Suppressor macrophage (primary cell): ENCODE measurements at places on chromosomes 11 and 22.
A peak's percentile ranks its signal among the peaks of the same experiment; 100 is the strongest.

DNA sequence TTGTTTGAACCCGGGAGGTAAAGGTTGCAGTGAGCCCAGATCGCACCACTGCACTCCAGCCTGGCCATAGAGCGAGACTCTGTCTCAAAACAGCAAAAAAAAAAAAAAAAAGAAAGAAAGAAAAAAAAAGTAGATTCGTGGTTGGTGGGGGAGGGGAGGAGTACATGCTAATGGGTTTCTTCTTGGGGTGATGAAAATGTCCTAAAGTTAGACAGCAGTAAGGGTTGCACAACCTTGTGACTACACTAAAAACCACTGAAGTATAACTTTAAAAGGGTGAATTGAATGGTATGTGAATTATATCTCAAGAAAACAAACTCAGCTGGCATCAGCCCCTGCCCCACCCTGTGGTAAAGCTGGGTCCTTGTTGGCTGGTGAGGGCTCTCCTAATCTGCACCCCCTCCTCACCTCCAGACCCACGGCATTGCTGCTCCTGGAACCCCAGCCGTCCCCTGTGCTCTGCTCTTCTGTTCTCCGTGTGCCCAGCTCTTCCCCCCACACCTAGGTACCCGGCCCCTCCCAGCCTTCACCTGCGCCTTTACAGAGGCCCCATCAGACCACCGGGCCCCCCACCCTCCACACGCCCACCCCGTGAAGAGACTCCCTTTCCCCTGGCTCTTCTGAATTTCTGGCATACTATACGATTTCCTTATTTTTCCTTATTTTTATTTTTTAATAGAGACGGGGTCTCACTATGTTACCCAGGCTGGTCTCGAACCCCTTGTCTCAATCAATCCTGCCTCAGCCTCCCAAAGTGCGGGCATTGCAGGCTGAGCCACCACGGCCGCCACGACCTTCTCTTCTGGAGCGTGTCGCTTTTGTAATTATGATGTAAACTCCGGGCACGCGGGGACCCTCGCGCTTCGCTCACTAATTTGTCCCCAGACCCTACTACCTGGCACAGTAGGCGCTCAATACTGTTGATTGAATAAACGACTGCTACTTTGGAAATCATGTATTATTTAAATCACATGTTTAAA lies 924 bp upstream of the FADD start:
- DNase-seq = no peak

DNA sequence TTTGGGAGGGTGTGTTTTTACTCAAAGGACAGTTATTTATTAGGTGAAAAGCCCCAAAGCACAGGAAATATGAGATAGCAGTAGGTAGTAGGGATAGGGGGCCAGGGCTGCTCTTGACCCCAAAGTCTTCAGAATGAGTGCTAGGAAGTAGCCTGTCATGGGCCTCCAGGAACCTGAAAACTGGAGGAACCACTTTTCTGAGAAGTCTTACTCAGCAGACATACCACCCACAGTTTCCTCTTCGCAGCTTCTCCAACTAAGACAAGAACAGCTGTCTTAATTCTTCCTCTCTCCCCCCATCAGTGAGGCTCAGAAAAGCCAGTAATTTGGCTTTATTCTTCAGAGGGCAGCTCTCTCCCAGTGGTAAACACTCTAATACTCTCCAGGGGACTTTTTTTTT lies 84.0 kb upstream of the CTSC start:
- peak; percentile 91 for DNase-seq

DNA sequence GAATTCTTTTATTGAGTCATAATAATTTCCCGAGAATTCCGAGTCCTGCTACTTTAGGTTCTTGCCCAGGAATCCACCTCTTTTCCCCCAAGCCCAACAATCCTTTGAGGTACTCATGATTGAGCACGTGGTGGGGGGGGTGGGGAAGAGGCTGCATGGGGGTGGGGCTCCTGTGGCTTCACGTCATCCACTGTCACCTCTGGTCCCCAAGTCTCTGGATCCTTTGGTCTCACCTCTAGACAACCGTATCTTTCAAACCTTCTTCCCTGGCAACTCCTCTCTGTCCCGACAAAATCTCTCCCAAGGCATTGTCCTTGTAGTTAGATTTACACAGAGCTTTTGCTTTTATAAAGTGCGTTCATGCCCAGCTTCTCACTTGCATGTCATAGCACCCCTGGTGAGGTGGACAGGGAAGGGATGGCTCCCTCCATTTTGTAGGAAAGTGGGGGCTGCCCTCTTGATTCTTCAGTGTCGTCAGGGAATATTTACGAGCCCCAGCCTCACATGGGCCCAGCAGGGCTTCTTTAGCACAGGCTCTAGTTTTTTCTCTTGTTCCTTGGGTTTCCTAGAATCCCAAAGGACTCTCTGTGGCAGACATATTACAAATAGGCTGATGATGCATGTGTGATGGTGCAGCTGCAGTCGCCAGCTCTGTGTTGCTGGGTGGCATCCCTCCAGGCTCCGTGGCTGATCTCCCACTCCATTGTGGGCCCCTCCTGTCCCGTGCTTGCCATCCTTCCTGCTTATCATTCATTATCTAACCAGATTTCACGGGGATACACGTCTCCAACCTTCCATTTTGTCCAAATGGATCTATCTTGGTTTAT lies 8.4 kb downstream of the UCP3 start:
- no peak for DNase-seq

GRCh38 chr11:17743808-17744119 lies 9.2 kb downstream of the KCNC1 start:
- no peak for DNase-seq

DNA sequence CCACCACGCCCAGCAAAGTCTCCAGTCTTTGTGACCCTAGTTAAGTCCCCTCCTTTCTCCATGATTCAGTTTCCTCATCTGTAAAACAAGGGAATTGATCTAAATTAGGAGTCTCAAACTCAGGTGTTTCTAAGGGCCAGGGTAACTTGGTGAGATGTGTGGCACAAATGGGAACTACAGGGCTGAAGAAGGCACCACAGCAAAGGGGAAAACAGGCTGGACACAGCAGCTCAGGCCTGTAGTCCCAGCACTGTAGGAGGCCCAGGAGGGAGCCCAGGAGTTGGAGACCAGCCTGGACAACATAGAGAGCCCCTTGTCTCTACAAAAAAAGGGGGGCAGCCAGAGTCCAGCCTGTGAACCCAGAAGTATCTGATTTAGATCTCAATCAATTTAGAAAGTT lies 15.6 kb upstream of the PATZ1 start:
- DNase-seq = no peak

DNA sequence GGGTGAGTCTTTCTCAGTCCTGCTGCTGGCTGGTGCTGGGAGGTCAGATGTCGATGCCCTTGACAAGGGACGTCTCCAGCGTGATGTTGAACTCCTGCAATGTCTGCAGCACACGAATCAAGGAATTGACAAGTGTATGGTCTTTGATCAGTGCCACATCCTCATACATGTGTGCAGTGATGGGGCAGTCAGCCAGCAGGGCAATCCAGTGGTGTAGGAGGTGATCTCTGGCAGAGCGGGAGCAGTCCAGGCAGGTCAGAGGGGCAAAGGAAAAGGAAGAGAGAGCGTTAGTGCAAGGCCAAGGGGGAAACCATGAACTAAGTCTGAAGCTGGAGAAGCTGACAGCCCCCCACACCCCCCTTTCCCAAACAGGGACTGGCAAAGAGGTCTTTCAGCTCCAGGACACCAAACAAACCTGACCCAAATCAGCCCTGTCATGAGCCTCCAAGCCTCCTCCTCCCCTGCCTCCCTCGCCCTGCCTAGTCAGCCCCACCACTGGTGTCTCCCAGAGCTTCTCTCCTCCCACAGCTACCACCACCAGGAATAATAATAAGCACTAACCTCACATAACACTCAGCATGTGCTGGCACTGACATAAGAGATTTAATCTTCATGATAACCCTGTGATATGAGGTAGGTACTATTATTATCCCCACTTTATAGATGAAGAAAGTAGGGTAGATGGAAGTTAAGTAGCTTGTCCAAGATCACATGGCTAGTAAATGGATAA lies 48.4 kb upstream of the SCUBE2 start:
- peak; percentile 43 for DNase-seq

GRCh38 chr11:12270817-12271216 lies 106.6 kb upstream of the PARVA start:
- no peak for DNase-seq

GRCh38 chr11:59097113-59097708 lies 9.8 kb upstream of the FAM111B start:
- peak; percentile 83 for DNase-seq

DNA sequence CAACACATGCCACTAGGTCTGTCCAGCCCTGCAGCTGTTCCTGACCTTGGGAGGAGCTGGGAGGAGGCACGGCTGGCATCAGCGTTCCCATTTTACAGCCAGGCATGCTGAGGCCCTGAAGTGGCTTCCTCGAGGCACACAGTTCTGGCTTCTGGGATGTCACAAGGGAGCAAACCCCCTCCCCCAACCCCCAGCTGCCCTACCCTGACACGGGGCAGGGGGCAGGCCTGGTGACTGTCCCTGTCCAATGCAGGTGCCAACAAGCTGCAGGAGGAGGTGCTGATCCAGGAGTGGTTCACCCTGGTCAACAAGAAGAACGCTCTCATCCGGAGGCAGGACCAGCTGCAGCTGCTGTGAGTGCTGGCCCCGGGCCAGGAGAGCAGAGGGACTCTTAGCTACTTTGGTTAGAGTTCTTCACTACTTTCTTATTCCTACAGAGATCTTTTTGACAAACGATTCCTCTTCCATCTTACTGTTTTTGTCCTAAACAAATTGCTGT lies 5.3 kb downstream of the KCNK7 start:
- DNase-seq = no peak

GRCh38 chr11:22633354-22633902 lies 7.8 kb upstream of the FANCF start:
- no peak for DNase-seq

GRCh38 chr11:86869966-86870570 lies 69.7 kb downstream of the PRSS23 start:
- peak; percentile 55 for DNase-seq

- DNase-seq = peak; percentile 70
Measured at GRCh38 chr22:17086296-17086695, 1.5 kb downstream of the IL17RA start.

GRCh38 chr22:43488031-43488866 lies 76.4 kb downstream of the MPPED1 start:
- no peak for DNase-seq

DNA sequence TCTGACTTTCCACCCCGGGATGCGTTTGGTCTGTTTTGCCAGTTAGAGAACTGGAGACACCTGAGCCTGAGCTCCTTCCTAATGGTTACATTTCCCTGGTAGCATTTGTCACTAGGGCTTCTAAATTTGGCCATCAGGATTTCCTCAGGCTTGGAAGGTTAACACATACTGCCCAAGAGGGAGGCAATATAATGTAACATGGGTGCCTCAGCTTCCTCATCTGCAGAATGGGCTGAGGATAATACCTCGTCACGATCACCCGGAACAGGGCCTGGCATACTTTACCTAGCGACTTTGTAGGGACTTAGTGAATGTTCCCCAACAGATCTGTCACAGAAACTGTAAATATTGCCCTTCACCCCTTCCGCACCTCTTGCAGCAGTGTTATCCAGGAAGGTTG lies 11.3 kb downstream of the IL17RA start:
- DNase-seq = peak; percentile 40

GRCh38 chr22:26573026-26573662 lies 16.8 kb downstream of the TPST2 start:
- peak; percentile 91 for DNase-seq

GRCh38 chr11:33021937-33022336 lies 6.3 kb downstream of the DEPDC7 start:
- no peak for DNase-seq

DNA sequence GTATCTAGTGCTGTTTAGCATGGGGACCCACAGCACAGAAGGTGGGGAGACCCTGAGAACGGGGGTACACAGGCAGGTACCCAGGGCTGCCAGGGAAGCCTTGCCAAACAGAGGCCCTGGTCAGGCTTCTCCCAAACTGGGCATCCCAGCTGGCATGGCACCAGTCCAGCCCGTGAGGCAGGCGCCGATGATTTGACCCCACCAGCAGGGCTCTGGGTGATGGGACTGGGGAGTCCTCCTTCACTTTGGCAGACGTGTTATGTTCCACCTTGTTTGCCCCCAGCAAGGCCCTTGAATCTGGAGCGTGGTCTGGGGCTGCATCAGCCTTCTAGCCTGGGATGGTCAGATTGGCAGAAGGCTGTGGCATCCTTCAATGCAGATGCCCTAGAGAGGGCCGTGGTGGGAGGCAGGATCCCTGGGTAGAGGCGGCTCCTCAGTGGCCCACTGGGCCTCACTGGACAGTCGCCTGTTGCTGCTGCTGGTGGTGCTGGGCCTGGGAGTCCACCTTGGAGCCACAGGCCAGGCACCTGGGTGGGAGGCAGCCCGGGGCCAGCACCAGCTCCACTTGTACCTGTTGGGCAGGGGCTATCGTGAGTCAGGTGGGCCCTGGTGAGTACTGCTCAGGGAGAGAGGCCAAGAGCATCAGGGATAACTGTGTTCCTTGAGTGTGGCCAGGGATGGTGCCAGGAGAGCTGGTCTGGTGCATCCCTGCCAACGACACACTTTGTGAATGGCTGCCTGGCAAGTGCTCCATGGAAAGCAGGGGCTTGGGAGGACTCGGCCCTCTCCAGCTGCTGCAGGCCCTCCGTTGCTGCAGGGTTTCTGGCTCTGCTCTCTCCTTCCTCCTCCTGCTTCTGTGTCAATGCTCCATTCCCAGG lies 3.3 kb downstream of the ADORA2A start:
- DNase-seq = no peak

GRCh38 chr22:50683994-50684371 lies 11.4 kb downstream of the SHANK3 start:
- no peak for DNase-seq

DNA sequence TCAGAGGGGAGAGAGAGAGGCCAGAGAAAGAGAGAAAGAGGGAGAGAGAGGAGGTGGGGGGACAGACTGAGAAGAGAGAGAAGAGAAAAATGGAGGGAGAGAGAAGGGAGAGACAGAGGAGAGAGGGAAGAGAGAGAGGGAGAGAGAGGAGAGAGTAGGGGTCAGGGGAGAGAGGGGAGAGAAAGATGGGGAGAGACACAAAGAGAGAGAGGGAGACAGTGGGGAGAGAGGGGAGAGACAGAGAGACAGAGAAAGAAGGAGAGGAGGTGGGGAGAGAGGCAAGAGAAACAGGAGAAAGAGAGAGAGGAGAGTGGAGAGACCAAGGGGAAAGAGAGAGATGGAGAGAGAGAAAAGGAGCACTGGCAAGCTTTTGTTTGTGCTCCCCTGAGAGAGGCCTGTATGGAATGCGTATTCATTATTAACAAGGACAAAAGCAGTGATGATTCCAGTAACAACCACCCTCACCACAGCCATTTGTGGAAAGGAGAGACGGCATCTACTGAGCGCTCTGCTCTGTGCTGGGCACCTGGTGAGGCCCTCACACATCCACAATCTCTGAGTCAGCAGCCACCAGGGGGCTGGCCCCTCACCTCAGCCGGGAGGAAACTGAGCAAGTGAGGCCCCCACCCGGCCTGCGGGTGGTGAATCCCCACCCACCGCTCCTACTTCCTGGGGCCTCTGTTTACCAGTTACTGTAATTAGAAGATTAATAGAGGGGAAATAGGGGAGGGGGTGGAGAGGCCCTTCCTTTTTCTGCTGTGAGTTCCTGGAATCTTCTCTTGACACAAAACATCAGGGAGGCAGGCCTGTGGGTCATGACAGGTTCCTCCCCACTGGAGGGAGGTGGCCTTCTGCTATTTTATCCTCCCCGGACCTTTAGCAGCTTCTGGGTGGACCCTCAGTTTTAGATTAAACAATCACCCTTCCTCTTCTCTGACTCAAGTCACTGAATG lies 14.6 kb upstream of the MIAT start:
- no peak for DNase-seq
